ENCODE measurements at places on chromosomes 7 and 10. TPM values are rescaled to one million over a fixed set of nuclear protein-coding genes. Genes with fewer than 3 reads are reported as not detected.
A peak's percentile ranks its signal among the peaks of the same experiment; 100 is the strongest.

GRCh38 chr7:131057794-131058070, 269.9 kb upstream of the MKLN1 start:
- no peaks in the 10 kb centered on the region for H3K4me1 ChIP-seq
- no peak overlapping the region for H3K27ac ChIP-seq
- no peak for DNase-seq
- no peak overlapping the region for H3K4me3 ChIP-seq
- H3K27me3 ChIP-seq = no peaks in the 10 kb centered on the region

- H3K4me1 ChIP-seq = no peaks in the 10 kb centered on the region
- no peaks in the 10 kb centered on the region for H3K36me3 ChIP-seq
Measured at GRCh38 chr7:90320801-90321494, at the start of gene FAM237B. FAM237B (minus strand) TSS chr7:90321304; CDS start chr7:90319748, 1,556 bp downstream.

- no peaks in the 10 kb centered on the region for H3K4me1 ChIP-seq
- H3K36me3 ChIP-seq = no peaks in the 10 kb centered on the region
- no peaks in the 10 kb centered on the region for H3K27me3 ChIP-seq
- H3K4me3 ChIP-seq = no peak overlapping the region
- H3K27ac ChIP-seq = no peak overlapping the region
Measured at GRCh38 chr10:61115897-61116296, 171.9 kb upstream of the RHOBTB1 start.

- H3K4me1 ChIP-seq = peaks cover 8% of the 10 kb centered on the region
- no peak overlapping the region for H3K27ac ChIP-seq
- H3K27me3 ChIP-seq = no peaks in the 10 kb centered on the region
- DNase-seq = no peak
Measured at GRCh38 chr10:113958631-113959382, 84.9 kb upstream of the ADRB1 start.

- peaks cover 7% of the 10 kb centered on the region for H3K4me1 ChIP-seq
- peak; percentile 81 for DNase-seq
- H3K4me3 ChIP-seq = peak overlapping the region; percentile 76
- no peak overlapping the region for H3K27ac ChIP-seq
- peaks cover 18% of the 10 kb centered on the region for H3K27me3 ChIP-seq
Measured at GRCh38 chr7:105387508-105388355, 989 bp downstream of the SRPK2 start.

DNA sequence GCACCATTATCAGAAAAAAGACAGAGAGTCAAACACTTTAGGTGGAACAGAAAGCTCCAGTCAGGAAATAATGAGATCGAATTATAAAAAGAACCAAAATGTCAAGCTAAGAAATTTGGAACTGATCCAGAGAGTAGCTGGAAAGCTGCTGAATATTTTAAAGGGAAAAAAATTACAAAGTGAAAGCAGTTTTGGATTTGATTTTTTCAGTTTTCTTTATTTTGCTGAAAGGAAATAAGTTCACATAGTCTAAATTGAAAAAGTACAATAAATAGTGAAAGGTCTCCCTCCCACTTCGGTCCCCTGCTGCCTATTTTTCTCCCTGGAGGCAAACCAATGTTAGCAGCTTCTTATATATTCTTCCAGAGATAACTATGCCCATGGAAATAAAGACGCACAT, 11.3 kb upstream of the TOMM7 start:
- H3K27me3 ChIP-seq = no peaks in the 10 kb centered on the region
- no peak overlapping the region for H3K27ac ChIP-seq
- H3K4me3 ChIP-seq = no peak overlapping the region
- DNase-seq = no peak
- no peaks in the 10 kb centered on the region for H3K4me1 ChIP-seq

- H3K4me3 ChIP-seq = no peak overlapping the region
- no peak overlapping the region for H3K27ac ChIP-seq
- no peaks in the 10 kb centered on the region for H3K4me1 ChIP-seq
- H3K36me3 ChIP-seq = no peaks in the 10 kb centered on the region
- no peak for DNase-seq
- peaks cover 4% of the 10 kb centered on the region for H3K27me3 ChIP-seq
Measured at GRCh38 chr10:132851451-132851850, 65.5 kb upstream of the NKX6-2 start.

DNA sequence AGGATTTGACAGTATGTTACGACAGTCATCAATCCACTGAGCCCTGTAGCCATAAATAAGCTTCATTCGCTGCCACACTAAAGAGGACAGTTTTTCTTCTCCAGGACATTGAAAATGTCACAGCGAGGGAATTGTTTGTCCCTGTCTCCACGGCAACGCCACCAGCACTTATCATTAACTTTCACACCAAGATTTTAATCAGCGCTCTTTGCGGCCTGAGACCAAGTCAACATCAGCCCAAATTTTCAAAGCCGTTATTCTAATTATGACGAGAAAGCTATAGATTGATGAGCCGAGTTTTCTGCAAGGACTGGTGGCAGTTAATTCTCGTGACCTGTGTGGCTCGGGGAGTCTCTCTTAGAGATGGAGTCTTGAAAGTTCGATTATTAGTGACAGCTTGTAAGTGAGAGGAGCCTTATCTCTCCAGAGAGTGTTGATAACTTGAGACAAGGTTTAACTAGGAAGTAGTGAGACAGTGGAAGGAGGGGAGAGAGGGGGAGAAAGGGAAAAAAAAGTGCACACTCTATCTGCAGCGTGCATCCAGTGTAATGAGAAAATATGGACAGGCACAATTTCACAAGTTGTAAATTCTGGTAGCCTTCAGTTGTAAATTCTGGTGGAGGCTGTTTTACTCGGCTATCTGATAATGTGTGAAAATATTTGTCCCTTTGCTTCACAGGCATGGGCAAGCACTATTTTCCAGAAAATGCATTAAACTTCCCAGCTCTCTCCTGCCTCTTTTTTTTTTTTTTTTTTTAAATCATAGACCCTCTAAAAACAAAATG, 473.3 kb downstream of the LRMDA start:
- no peak overlapping the region for H3K4me3 ChIP-seq
- H3K27me3 ChIP-seq = no peaks in the 10 kb centered on the region
- H3K4me1 ChIP-seq = peaks cover 24% of the 10 kb centered on the region
- no peak overlapping the region for H3K27ac ChIP-seq
- peak; percentile 43 for DNase-seq
- no peaks in the 10 kb centered on the region for H3K36me3 ChIP-seq

Gene LHFPL3
- total RNA-seq = 0.12 TPM

Gene CAV2
- 0.37 TPM for total RNA-seq

All from neural progenitor cell (in vitro differentiated cells).